ENCODE measurements at places on chromosomes 6 and 20. TPM values are rescaled to one million over a fixed set of nuclear protein-coding genes. Genes with fewer than 3 reads are reported as not detected.

DNA sequence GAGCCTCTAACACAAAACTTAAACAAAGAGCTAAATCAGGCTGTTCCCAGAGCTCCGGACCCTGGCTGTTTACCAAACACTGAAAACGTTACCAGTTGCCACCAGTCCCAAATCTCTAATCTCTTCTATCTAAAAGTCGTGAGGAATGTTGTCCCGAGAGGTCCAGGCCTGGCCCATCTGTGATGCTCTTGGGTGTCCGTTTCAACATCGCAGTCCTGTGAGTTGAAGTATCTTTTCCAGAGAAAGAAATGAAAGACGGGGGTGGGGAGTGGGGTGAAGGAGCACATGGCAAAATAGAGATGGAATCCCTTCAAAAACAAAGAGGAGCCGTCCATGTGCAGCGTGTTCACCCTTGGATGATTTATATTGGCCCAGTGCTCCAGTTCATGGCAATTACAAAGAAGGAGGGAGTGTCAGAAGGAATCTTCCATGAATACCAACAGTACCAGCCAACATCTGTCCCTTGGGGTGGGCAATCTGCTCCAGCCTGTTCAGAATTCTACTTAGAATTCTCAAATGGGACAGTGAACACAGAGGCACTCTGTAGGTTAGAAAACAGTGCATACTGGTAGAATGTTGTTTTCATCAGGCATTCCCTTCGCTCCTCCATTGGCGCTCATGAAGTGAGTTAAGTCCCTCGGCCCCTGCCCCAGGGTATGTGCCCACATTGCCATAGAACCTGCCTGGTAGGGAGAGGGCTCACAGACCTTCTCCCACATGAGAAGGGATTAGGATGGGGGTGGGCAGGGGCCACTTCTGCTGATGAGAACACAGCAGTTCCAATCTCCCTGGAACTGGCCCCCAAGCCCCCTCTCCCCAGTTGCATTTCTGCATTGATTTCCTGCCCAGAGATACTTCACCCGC lies 112.1 kb downstream of the LY86 start:
- H3K4me1 ChIP-seq: peaks cover 12% of the 10 kb centered on the region
- no peak for DNase-seq
- H3K27me3 ChIP-seq: peaks cover 2% of the 10 kb centered on the region
- no peak overlapping the region for H3K27ac ChIP-seq
- no peaks in the 10 kb centered on the region for H3K36me3 ChIP-seq
- no peak overlapping the region for H3K4me3 ChIP-seq

- no peak overlapping the region for H3K27ac ChIP-seq
- H3K36me3 ChIP-seq: no peaks in the 10 kb centered on the region
- H3K4me3 ChIP-seq: no peak overlapping the region
- peaks cover 4% of the 10 kb centered on the region for H3K4me1 ChIP-seq
These were observed 109.5 kb downstream of the TRIM27 start for GRCh38 chr6:28814032-28814976.

CD93 gene
- 413 TPM for total RNA-seq

GRCh38 chr6:11702089-11702488 lies 76.5 kb downstream of the ADTRP start:
- H3K4me1 ChIP-seq: no peaks in the 10 kb centered on the region
- H3K4me3 ChIP-seq: no peak overlapping the region
- no peak for DNase-seq
- H3K27me3 ChIP-seq: no peaks in the 10 kb centered on the region
- H3K36me3 ChIP-seq: no peaks in the 10 kb centered on the region

GRCh38 chr6:21997119-21998037 lies 299.5 kb downstream of the PRL start:
- no peak overlapping the region for H3K4me3 ChIP-seq
- peak overlapping the region; percentile 18 for H3K27ac ChIP-seq

- H3K36me3 ChIP-seq: no peaks in the 10 kb centered on the region
- DNase-seq: no peak
- H3K4me3 ChIP-seq: no peak overlapping the region
- H3K27me3 ChIP-seq: no peaks in the 10 kb centered on the region
- peaks cover 14% of the 10 kb centered on the region for H3K4me1 ChIP-seq
- no peak overlapping the region for H3K27ac ChIP-seq
These were observed 125.1 kb downstream of the MYLK4 start for GRCh38 chr6:2625581-2625980.

METTL24 gene
- not detected for total RNA-seq

DNA sequence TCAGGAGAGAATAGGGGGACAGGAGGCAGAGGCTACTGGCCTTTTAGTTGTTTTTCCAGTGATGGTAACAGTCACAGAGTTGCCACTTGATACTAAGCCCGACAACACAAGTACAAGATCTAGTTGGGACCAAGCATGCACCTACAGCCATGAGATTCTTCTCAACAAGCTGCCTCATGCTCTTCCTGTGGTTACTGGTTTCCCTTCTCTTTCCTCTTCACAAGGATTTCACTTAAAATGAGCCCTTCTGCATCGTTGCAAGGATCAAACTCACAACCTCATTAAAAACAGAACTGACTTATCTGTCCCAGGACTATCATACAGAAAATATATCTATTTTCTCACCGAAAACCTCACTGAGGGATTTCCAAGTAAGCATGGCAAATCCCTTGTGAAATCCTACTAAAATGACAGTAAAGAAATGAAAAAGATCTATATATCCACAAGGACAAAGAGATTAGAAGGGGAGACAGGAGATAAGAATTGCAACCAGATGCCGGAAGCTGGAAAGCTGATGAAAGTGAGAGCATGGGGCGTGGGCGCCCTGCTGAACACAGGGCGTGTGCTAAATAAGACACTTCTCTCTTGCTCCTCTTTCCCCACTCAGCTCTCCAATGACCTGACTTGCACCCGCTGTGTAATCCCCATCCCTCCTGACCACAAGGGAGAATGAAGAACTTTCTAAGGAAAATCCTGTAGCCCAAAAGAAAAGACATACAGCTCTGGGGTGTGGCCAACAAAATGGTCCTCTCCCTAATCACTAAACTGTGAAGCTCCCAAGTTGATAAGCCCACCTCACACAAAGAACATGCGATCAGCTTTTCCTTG lies 13.4 kb downstream of the MTFR2 start:
- H3K27ac ChIP-seq: no peak overlapping the region
- H3K4me1 ChIP-seq: peaks cover 3% of the 10 kb centered on the region
- no peaks in the 10 kb centered on the region for H3K27me3 ChIP-seq

BPIFB1 gene
- total RNA-seq: not detected

GRCh38 chr20:16437387-16437996 lies 135.8 kb downstream of the KIF16B start:
- no peak overlapping the region for H3K4me3 ChIP-seq
- no peak overlapping the region for H3K27ac ChIP-seq
- H3K36me3 ChIP-seq: no peaks in the 10 kb centered on the region
- DNase-seq: no peak
- no peaks in the 10 kb centered on the region for H3K27me3 ChIP-seq

DNA sequence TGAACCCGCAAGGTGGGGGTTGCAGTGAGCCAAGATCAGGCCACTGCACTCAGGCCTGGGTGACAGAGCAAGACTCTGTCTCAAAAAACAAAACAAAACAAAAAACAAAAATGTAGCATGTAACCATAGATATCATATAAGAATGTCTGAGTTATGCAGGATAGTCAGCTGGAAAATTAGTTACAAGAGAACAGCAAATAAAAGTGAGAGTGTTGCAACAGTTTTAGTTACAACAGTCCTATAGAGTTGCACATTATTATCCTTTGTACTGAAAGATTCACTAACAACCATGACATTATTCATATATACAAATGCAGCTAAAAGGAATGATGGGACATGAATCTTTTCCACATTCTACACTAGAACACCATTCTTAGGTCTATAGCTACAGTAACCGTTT lies 16.4 kb downstream of the RNF24 start:
- H3K27ac ChIP-seq: no peak overlapping the region
- H3K27me3 ChIP-seq: no peaks in the 10 kb centered on the region
- H3K4me3 ChIP-seq: no peak overlapping the region
- H3K4me1 ChIP-seq: no peaks in the 10 kb centered on the region
- H3K36me3 ChIP-seq: no peaks in the 10 kb centered on the region

KIAA1755 gene
- 0.51 TPM for total RNA-seq

DNA sequence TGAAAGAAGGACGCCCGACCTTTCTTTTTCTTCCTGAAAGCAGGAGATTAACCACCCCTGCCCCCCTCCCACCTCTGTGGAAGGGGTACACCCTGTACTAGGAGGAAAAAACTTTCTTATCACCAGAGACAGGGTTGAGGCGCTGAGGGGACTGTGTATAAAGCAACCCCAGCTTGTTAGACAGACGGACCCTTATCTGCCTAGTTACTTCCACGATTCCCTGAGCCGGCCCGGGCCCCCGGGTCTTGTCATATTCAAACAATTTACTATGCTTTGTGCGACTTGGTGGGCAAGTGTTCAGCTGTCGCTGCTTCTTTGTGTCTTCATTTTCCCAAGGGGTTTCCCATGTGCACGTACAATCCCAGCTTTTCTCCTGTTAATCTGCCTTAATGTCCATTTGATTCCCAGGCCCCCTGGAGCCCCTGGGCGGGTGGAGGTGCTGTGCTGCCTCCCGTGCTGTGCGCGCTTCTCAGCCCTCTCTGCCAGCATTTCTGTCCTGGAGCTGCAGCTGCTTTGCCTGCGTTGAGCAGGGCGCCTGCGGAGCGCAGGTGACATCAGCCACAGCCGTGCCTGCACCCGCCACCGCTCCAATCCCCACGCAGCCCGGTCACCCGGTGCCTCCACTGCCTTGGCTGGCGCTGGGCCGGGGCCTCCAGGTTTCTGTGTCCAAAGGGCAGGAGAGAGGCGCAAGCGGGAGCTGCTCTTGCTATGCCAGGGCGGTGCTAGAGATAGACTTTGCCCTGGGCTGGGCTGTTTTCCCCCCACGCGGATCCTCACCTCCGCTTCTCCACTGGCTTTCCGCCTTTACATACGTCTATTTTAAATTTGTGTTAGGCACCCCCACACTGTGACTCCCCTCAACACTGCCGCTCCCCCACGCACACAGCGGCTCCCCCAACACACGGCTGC lies 96.2 kb downstream of the TTLL2 start:
- H3K27ac ChIP-seq: no peak overlapping the region
- no peaks in the 10 kb centered on the region for H3K4me1 ChIP-seq
- no peak overlapping the region for H3K4me3 ChIP-seq
- no peaks in the 10 kb centered on the region for H3K27me3 ChIP-seq
- no peak for DNase-seq

DNA sequence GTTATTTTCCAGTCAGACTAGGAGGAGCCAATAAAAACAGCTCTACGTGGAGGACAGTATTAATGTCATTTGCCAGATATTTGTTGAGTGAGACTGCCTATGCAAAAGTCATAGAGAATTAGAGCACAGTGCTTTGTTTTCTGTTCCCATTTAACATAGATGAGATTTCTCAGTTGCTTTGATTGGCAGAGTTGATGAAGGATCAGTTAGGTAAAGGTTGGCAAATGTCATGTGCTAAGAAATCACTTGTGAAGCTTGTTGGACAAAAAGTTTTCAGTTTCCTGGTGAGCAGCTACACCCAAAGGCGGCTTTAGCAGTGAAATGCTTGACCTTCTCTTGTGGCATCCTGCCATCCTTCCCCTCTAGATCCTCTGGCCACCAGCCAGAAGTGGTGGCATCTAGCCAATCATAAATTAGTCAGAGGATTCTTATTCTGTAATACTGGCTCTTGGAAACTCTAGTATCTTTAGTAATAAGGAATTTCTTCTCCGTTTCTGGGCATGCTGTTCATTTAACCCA lies 37.0 kb downstream of the BCKDHB start:
- no peaks in the 10 kb centered on the region for H3K27me3 ChIP-seq
- peaks cover 11% of the 10 kb centered on the region for H3K4me1 ChIP-seq
- H3K36me3 ChIP-seq: no peaks in the 10 kb centered on the region
- peak; percentile 76 for DNase-seq

KCNQ5 gene
- total RNA-seq: not detected

OOEP gene
- not detected for total RNA-seq

CST5 gene
- total RNA-seq: not detected

SH3BGRL2 gene
- total RNA-seq: 10.7 TPM

LY6G6F gene
- total RNA-seq: not detected

DNA sequence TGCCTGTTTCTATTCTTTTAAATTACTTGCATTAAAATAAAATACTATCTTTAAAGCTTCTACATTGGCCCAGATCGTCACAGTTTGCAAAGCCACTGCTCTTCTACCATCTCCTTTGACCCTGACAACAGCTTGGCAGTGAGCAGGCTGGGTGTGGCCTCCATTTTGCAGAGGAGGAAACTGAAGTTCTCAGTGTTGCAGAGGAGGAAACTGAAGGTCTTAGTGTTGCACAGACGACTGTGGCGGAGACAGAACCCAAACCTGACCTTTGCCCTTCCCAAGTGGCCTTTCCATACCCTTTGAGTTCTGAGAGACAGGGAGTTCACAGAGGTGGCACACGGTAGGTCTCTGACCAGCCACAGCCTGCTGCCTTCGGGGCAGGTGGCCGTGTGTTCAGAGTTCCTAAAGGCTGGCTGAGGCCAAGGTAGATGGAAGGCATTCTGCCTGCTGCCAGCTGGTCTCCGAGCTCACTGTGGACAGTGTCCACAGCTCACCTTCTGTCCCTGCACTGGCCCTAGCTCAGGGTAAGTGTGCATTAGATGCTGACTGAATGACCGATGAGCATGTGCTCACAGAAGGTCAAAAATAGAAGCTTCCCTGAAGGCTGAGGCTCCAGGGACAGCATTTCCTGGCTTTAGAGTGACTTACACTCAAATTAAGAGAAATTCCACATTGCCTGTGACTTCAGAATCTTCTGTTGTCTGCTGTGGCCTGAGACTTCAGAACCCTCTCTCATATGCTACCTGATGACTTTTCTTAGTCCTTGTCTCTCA lies 113.5 kb upstream of the SLC24A3 start:
- H3K27me3 ChIP-seq: no peaks in the 10 kb centered on the region
- no peak overlapping the region for H3K27ac ChIP-seq
- H3K4me3 ChIP-seq: no peak overlapping the region
- DNase-seq: no peak
- no peaks in the 10 kb centered on the region for H3K4me1 ChIP-seq

- peak; percentile 94 for DNase-seq
- H3K36me3 ChIP-seq: no peaks in the 10 kb centered on the region
- peak overlapping the region; percentile 100 for H3K27ac ChIP-seq
- H3K27me3 ChIP-seq: no peaks in the 10 kb centered on the region
- H3K4me3 ChIP-seq: peak overlapping the region; percentile 66
These were observed 302.7 kb upstream of the ZFP64 start for GRCh38 chr20:52494244-52494643.

GRCh38 chr20:60219231-60219630 lies 261.0 kb downstream of the CDH26 start:
- no peak overlapping the region for H3K27ac ChIP-seq
- no peaks in the 10 kb centered on the region for H3K36me3 ChIP-seq
- no peaks in the 10 kb centered on the region for H3K27me3 ChIP-seq
- DNase-seq: no peak
- no peaks in the 10 kb centered on the region for H3K4me1 ChIP-seq

Measured in endothelial cell of umbilical vein (primary cell).